ENCODE measurements at places on chromosomes 1 and 21. TPM values are rescaled to one million over a fixed set of nuclear protein-coding genes. Genes with fewer than 3 reads are reported as not detected.

Gene CAMK1G
- total RNA-seq, result 0.83 TPM

Gene HPCA
- total RNA-seq, result not detected

Gene CRNN
- total RNA-seq, result not detected

Gene LCE1E
- not detected for total RNA-seq

Gene ERI3
- total RNA-seq, result 55.3 TPM

Gene DMBX1
- not detected for total RNA-seq

Gene RXFP4
- total RNA-seq, result not detected

Gene CXADR
- 0.83 TPM for total RNA-seq

Gene LIPI
- total RNA-seq, result not detected

Gene SIK1
- total RNA-seq, result 0.83 TPM

Gene HOOK1
- not detected for total RNA-seq

DNA sequence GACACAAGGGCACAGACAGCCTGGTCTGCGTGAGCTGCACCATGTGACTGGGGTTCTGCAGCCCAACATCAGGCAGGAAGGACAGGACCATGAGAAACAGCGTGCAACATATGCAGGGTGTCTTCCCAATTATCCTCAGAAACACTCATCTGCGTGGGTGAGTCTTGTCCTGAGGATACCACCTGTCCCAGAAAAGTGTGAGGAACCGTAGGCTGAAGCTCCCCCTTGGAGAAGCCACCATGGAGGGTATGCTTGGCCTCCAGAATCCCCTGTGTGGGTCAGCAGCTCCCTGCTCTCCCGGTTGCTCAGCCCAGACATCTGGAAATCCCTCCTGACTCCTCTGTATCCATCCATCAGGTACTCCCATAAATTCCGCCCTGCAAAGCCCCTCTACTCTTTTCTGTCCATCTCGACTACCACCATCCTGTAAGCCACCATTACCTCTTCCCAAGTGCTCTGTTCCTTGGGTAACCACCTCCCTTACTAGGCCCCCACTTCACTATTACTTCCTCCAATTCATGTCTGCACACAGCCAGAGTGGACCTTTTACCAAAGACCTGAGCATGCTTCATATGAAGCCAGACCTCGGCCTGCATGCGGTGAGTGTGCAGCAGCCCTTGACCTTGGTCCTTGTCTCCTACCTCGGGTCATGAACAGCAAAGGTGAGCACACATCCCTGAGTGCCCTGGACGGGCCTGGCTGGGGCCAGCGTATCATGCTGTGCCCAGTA, 33.0 kb downstream of the ETS2 start:
- no peak for DNase-seq
- no peaks in the 10 kb centered on the region for H3K36me3 ChIP-seq
- H3K27me3 ChIP-seq, result no peaks in the 10 kb centered on the region
- peak overlapping the region; percentile 92 for H3K27ac ChIP-seq
- peaks cover 22% of the 10 kb centered on the region for H3K4me1 ChIP-seq
- no peak overlapping the region for H3K4me3 ChIP-seq

- H3K27ac ChIP-seq, result no peak overlapping the region
- no peaks in the 10 kb centered on the region for H3K36me3 ChIP-seq
- H3K27me3 ChIP-seq, result peaks cover 39% of the 10 kb centered on the region
- H3K4me1 ChIP-seq, result no peaks in the 10 kb centered on the region
- no peak for DNase-seq
Measured at GRCh38 chr1:39946216-39946615, 8.7 kb upstream of the MFSD2A start.

DNA sequence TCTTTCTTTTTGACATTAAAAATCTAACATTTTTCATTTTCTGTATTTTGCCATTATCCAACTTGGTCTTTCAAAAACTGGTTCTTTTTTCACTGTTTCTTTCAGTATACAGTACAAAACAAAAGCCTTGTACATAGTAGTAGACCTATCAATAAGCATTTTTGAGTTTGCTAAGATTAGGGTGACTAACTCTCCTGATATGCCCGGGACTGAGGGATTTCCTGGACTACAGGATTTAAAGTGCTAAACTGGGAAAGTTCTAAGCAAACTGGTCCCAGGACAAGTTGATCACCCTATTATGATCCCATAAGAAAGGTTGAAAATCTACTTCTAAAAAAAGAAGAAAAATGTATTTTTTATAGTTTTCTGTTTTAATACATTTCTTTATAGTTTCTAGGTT, 120.9 kb downstream of the USP25 start:
- no peaks in the 10 kb centered on the region for H3K27me3 ChIP-seq
- H3K4me3 ChIP-seq, result no peak overlapping the region
- H3K27ac ChIP-seq, result no peak overlapping the region

GRCh38 chr1:56191369-56191768, 388.0 kb downstream of the PLPP3 start:
- no peaks in the 10 kb centered on the region for H3K36me3 ChIP-seq
- no peak overlapping the region for H3K27ac ChIP-seq
- no peak overlapping the region for H3K4me3 ChIP-seq
- H3K27me3 ChIP-seq, result no peaks in the 10 kb centered on the region

DNA sequence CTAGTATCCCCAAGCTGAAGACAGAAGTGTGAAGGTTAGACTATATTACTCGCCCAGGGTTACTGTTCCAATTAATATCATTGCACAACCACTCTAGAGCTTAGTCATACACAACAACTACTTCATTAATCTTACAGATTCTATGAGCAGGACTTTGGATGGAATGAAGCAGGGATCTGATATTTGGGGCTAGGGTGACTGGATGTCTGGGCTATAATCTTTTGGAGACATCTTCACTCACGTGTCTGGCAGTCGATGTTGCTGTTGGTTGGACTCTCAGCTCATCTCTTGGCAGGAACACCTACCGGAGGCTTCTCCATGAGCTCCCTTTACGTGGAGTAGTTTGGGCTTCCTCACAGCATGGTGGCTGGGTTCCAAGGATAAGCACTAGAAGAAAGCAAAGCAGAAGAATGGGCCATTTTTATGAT, 519.2 kb upstream of the B3GALT2 start:
- no peaks in the 10 kb centered on the region for H3K27me3 ChIP-seq
- H3K36me3 ChIP-seq, result no peaks in the 10 kb centered on the region
- no peak for DNase-seq
- H3K4me3 ChIP-seq, result no peak overlapping the region

- no peaks in the 10 kb centered on the region for H3K36me3 ChIP-seq
- no peak overlapping the region for H3K27ac ChIP-seq
- no peak for DNase-seq
Measured at GRCh38 chr1:192545896-192546521, 29.6 kb upstream of the RGS1 start.

GRCh38 chr1:1462318-1462966, 9.1 kb upstream of the ATAD3B start:
- no peak overlapping the region for H3K4me3 ChIP-seq
- H3K27me3 ChIP-seq, result no peaks in the 10 kb centered on the region
- H3K4me1 ChIP-seq, result no peaks in the 10 kb centered on the region
- H3K36me3 ChIP-seq, result no peaks in the 10 kb centered on the region
- no peak for DNase-seq

DNA sequence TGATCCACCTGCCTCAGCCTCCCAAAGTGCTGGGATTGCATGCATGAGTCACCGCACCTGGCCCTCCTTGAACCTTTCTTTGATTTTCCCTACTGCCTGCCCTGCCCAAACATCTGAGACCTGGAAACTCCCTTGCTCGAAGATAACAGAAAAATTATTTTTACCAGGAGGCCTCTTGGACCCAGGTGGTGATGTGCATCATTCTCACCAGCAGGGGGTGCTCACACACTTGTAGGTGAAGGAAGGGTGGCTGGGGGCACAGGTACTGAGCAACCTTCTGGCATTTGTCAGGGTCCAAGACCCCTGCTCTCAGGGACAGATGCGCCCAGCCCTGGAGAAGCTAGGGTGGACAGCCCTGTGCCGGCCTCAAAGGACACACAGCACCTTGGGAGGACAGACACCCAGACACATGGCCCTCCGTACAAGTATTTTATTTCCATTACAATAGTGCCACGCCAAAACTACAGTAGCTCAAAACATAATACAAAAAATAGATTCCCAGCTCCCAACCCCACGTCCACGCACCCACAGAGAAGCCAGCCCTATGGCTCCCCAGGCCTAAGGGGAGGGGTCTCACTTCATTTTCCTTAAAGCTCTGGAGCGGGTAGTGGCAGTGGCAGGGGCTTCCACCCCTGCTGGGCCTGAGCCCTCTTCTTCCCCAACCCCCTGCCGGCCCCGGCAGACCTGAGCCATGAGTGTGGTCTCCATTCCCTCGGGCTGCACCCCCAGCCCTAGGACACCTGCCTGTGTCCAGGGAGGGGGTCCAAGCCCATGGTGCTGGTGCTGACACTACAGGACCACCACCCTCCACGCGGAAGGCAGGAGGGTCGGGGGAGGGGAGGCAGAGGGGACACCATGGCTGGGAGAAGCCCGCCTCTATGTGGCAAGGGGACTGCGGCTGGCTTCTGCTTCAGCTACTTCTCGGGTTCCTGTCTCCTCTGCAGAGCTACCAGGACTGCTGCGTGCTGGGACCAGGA, 40.4 kb upstream of the EIF4G3 start:
- no peaks in the 10 kb centered on the region for H3K27me3 ChIP-seq
- no peak overlapping the region for H3K27ac ChIP-seq
- H3K4me3 ChIP-seq, result no peak overlapping the region
- H3K4me1 ChIP-seq, result no peaks in the 10 kb centered on the region
- peaks cover 41% of the 10 kb centered on the region for H3K36me3 ChIP-seq
- DNase-seq, result peak; percentile 39

- H3K27ac ChIP-seq, result no peak within 1 kb of the TSS
- H3K4me1 ChIP-seq, result peaks cover 5% of the 10 kb centered on the region
- no peaks in the 10 kb centered on the region for H3K27me3 ChIP-seq
- peaks cover 14% of the 10 kb centered on the region for H3K36me3 ChIP-seq
- H3K4me3 ChIP-seq, result no peak within 1 kb of the TSS
Measured at GRCh38 chr1:41021526-41022308, at the start of gene SLFNL1. Gene SLFNL1, minus strand, starts transcription at chr1:41021725. Its CDS starts 1,065 bp downstream, at chr1:41020660.

DNA sequence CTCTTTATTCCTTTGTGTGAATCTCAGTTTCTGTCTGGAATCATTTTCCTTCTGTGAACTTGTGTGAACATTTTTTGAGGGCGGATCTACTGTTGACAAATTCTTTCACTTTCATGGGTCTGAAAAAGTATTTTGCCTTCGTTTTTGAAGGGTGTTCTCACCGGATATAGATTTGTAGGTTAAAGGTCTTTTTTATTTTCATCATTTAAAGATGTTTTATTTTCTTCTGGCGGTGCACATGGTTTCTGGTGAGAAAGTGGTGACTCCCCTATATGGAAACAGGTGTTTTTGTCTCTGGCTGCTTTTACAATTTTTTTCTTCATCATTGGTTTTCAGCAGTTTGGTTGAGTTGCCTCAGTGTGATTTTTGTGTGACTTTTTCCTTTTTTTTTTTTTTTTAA, 94.9 kb downstream of the DYRK1A start:
- no peaks in the 10 kb centered on the region for H3K27me3 ChIP-seq
- DNase-seq, result peak; percentile 33
- H3K27ac ChIP-seq, result no peak overlapping the region
- H3K36me3 ChIP-seq, result no peaks in the 10 kb centered on the region
- peaks cover 22% of the 10 kb centered on the region for H3K4me1 ChIP-seq

GRCh38 chr1:5976726-5977493, 15.3 kb downstream of the NPHP4 start:
- no peaks in the 10 kb centered on the region for H3K27me3 ChIP-seq
- peaks cover 2% of the 10 kb centered on the region for H3K4me1 ChIP-seq
- H3K4me3 ChIP-seq, result no peak overlapping the region
- no peak overlapping the region for H3K27ac ChIP-seq
- no peak for DNase-seq

DNA sequence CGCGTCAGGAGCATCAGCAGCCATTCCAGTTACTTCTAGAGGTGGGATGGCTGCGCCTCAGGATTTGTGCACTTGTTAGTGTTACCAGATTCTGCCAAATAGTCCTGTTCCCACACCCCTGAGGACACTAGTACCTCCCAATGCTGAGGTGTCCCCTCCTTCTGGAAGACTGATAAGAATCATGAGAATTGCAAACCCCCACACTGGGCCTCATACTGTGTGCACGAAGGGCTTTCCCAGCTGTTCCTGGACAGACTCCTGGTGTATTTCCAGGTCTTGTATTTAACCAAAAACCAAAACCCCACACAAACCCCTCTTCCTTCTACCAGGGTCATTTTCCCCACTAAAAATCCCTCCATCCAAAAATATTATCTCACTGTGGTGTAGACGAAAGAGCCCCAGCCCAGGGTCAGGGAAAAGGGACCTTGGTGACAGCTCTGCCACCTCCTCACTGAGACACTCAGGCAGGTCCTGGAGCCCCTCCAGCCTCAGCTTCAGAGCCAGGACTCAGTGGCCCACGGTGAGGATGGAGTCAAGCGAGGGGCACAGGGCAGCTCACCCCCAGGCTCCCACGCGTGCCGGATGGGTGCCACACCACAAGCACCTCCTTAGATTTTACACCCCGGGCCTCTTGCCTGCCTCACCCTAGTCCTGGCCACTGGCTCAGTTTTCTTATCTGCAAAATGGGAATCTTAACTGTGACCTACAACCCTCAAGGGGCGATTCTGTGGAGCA, 131.4 kb upstream of the RUNX3 start:
- no peak for DNase-seq
- H3K27ac ChIP-seq, result no peak overlapping the region
- H3K27me3 ChIP-seq, result peaks cover 56% of the 10 kb centered on the region

- no peaks in the 10 kb centered on the region for H3K36me3 ChIP-seq
- no peak overlapping the region for H3K27ac ChIP-seq
- DNase-seq, result peak; percentile 51
- peaks cover 6% of the 10 kb centered on the region for H3K4me1 ChIP-seq
- no peaks in the 10 kb centered on the region for H3K27me3 ChIP-seq
- H3K4me3 ChIP-seq, result no peak overlapping the region
Measured at GRCh38 chr1:184461321-184461720, 74.5 kb downstream of the C1orf21 start.

GRCh38 chr1:221717485-221717853, 24.4 kb downstream of the DUSP10 start:
- no peak overlapping the region for H3K4me3 ChIP-seq
- peaks cover 24% of the 10 kb centered on the region for H3K36me3 ChIP-seq
- H3K4me1 ChIP-seq, result peaks cover 60% of the 10 kb centered on the region
- no peak for DNase-seq
- no peaks in the 10 kb centered on the region for H3K27me3 ChIP-seq
- H3K27ac ChIP-seq, result peak overlapping the region; percentile 97

DNA sequence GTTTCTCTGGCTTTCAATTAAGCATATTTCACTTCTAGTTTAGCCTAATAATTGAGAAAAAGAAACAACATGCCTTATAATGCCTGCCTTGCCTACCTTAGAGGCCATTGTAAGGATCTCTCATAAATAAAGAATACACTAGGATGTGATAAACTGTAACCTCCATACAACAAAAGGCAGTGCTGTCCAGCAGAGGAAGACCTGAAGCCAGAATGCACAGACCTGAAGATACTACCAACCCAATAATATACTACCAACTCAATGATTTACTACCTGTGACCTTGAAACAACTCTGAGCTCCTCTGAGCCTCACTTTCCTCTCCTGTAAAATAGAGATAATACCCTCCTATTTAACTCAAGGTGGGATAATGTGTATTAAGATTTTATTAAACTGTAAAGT, 361.3 kb downstream of the TTLL7 start:
- H3K27ac ChIP-seq, result no peak overlapping the region
- H3K36me3 ChIP-seq, result no peaks in the 10 kb centered on the region
- no peaks in the 10 kb centered on the region for H3K4me1 ChIP-seq
- H3K4me3 ChIP-seq, result no peak overlapping the region
- DNase-seq, result no peak

- no peak overlapping the region for H3K4me3 ChIP-seq
- H3K27me3 ChIP-seq, result no peaks in the 10 kb centered on the region
- H3K27ac ChIP-seq, result no peak overlapping the region
- no peak for DNase-seq
- H3K36me3 ChIP-seq, result no peaks in the 10 kb centered on the region
Measured at GRCh38 chr1:101198842-101199636, 37.8 kb upstream of the S1PR1 start.

- H3K4me3 ChIP-seq, result no peak overlapping the region
- no peaks in the 10 kb centered on the region for H3K36me3 ChIP-seq
- peaks cover 92% of the 10 kb centered on the region for H3K27me3 ChIP-seq
- H3K4me1 ChIP-seq, result no peaks in the 10 kb centered on the region
- no peak overlapping the region for H3K27ac ChIP-seq
- DNase-seq, result no peak
Measured at GRCh38 chr1:22557341-22557950, 5.8 kb upstream of the EPHA8 start.

Measured in IMR-90 (cell line).